ENCODE measurements at places on chromosomes 5 and 9.

DNA sequence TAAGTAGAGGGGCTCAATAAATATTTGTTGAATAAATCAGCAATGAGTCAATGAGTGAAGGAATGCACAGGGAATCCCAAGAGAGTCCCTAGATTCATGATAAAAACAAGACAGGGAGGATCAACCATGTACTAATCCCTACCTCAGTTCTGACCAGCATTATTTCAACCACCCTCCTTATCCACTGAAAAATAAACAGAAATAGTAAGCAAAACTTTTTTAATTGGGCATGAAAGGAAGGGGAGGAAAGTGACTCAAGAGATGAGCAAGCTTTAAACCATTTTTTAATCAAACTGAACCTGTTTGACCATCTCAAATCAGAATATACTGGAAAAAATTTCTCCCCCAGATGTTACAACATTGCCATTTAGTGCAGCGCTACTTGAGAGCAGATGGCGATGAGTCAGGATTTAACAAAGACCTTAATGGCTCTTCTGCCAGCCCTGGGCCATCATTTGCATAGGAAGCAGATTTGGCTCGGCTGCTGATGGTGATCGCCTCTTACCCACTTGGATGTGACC, 194.8 kb upstream of the SLC30A5 start:
- DNase-seq: no peak

DNA sequence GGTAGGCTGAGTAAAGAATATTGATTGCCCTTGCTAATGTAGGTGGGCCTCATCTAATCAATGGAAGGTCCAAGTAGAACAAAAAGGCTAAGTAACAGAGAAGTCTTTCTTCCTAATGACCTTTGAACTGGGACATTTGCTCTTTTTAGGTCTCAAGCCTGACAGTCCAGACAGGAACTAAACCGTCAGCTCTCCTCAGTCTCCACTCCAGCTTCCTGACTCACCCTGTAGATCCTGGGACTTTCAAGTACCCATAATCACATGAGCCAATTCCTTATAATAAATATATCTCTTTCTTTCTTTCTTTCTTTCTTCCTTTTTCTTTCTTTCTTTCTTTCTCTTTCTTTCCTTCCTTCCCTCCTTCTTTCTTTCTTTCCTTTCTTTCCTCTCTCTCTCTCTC, 479.5 kb upstream of the PAPPA start:
- no peak for DNase-seq

DNA sequence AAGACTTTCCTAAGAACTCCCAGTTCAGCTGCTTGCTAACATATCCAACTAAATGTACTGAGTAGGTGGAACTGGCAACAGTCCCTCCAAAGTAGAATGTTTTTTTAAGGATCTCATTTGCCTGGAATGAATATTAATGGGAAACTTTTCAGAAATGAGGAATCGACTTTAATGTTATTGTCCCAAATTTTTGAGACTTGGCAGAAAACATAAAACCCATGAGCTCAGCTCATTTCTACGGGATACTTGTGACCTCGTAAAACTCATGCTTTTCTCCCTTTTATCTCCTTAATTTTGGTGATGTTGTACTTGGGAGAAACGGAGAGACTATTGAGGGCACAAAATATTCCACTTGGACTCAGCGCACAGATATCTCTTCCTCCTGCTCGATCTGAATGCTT, 296.8 kb downstream of the EBF1 start:
- DNase-seq: no peak

DNA sequence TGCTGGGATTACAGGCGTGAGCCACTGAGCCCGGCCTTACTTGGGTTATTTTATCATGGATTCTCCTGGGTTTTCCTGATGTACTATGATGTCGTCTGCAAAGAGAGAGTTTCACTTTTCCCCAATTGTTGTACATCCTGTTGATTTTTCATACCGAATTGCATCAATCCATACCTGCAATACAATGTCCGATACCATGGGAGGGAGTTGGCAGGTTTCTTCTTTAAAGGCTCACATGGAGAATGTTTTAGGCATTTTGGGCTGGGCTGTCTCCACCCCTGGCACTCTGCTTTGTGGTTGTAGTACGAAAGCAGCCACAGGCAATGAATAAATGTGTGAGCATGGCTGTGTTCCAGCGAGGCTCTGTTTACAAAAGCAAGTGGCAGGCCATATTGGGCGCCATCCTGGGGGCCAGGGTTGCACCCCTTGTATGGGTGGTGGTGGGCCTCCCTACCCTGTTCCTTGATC, 35.1 kb upstream of the EXOC3 start:
- DNase-seq: no peak

DNA sequence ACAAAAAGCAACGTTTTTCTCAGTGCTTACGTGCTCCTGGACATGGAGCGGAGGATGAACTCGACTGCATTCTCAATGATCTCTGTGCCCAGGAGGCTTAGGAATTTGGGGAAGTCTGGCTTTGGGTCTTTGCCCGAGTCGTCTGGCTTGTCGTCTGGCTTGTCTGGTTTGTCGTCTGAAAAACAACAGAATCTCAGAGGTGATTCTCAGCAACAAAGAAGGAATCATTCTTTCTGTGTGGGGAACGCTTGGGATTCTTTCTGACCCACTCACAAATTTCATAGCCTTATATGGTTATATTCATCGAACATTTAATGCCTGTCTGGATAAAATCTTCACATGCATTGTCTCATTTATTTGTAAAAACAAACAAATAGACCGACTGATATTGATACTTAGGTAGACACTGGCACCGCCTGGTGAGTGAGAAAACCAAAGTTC, 4.7 kb downstream of the C5orf46 start:
- no peak for DNase-seq

- no peak for DNase-seq
Measured at GRCh38 chr5:32280656-32281081, 32.1 kb downstream of the MTMR12 start.

GRCh38 chr9:81855538-81855937, 72.7 kb upstream of the SPATA31D4 start:
- no peak for DNase-seq

DNA sequence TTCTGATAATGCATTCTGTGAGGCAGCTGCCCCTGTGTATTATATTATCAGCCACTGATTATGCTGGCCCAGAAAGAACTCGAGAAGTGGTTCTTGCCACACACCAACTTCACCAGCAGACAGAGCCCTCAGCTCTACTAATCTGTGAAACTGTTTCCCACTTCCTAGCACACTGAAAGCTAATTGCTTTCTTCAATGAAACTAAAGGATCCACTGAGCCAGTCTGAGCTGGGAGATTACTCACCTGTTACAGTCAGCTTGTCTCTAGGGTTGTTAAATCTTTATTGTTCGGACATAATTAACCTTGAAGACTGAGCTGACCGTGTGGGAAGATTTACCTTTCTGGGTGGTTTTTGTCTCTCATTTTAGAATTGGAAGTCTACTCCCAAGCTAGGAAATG, 263.2 kb downstream of the KCTD16 start:
- DNase-seq: no peak

- no peak for DNase-seq
Measured at GRCh38 chr5:108727236-108727650, 20.5 kb upstream of the FER start.

GRCh38 chr9:26537211-26537610, 355.4 kb downstream of the CAAP1 start:
- DNase-seq: no peak

DNA sequence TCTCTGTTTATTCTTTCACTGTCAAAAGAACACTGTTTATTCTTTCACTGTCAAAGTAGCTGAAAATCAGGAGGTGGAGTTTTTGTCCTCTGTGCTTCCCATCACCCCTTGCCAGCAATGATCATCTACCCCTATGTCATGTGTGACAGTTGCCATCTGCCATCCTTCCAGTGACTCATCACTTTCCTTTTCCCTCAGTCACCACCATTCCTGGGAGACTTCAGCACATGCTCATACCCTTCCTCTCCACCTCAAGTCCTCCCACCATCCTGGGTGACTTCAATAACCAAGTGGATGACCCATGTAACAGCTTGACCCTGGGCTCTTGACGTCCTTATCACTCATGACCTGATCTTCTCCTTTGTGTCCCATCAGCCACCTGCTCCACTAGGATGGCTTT, 43.3 kb upstream of the RASEF start:
- no peak for DNase-seq

DNA sequence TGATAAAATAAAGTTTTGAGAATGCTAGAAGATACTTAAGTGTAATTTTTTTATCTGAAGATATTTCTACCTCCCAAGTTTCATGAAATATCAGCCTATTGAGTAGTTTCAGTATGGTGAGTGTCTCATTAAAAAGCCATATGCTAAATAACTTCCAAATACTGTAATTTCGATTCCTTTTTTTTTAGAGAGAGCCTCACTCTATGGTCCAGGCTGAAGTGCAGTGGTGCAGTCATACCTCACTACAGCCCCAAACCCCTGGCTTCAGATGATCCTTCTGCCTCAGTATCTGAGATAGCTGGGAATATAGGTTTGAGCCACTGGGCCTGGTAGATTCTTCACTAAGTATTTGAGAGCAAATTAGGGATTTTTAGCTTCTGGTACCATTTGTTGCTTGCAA, 24.5 kb downstream of the CDC42SE2 start:
- no peak for DNase-seq

- no peak for DNase-seq
Measured at GRCh38 chr9:95336281-95336680, 18.8 kb upstream of the FANCC start.

GRCh38 chr9:131099102-131099606, 2.8 kb downstream of the AIF1L start:
- DNase-seq: no peak

- DNase-seq: no peak
Measured at GRCh38 chr5:134554319-134555222, 29.1 kb downstream of the JADE2 start.

DNA sequence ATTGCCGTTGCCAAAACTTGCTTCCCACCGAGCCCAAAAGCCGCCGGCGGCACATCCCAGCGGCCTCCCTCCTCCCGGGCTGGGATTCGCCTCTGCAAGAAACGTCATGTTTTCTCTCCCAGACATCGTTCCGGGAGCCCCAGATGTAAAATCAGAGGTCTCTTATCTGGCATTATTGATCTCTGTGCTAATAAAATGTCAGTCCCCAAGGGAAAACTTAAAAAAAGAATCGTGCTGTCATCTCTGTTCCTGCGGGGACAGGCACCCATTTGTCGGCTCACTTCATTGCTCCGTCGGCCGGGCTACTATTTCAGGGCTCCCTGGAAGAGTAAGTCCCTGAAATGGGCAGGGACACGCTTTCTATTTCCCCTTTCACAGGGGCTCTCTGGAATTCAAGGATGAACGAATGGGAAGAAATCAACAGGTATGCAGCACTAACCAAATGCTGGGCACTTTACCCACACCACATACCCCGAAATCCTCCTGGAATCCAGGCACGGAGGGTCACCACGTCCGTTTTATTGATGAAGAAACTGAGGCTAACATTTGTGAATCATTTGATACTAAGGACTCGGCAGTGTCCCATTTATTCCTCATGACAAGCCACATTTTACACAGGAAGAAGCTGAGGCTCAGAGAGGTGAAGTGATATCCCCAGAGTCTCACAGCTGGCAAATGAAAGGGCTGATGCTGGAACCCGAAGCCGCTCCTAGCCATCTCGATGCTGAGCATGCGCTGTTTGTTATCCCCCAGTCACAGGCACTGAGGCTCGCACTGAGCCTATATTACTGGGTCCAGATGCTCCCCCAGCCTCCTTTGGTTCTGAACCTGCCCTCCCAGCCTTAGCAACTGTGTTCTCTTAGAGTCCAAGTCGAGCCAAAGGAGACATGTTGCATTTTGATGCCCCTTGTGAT, 35.7 kb upstream of the MSX2 start:
- no peak for DNase-seq

DNA sequence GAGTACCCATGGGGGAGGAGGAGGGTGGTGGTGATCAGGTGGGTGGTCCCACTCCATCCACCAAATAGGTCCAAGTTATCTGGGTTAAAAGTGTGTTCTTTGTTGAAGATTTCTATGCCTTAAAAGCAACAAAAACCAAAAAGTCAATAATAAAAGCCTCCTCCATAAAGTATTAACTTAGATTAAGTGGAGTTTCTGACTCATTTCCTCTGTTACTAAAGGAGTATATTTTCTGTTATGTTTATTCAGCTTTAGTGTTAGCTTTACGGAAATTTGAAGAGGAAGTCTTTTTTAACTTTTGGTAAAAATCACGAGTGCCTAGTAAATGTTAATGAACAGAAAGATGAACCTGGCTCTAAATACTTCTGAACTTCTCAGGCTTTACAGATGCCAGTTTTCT, 17.8 kb downstream of the FBXO38 start:
- no peak for DNase-seq

DNA sequence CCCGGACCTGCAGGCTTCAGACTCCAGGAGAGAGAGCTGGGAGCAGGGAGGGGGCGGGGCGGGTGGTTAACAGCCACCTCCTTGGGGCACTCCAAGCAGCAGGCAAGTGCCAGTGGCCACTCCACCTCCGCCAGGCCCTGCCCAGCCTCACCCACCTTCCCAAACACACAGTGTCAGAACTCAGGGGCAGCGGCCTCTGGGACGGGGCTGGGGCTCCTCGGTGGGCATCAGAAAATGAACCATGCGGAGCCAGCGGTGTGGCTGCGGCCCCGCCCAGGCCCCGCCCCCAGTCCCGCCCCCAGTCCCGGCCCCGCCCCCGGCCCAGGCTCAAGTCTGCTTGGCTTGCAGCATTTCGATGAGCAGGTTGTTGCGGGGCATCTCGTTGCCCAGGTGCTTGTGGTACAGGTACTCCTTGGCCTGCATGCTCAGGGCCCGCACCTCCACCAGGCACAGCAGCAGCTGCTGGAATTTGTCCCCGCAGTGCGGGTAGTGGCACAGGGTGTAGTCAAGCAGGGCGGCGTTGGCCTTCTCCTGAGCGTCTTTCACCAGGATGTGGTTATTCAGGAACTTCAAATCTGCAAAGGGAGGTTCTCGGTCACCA, 24.7 kb downstream of the NR5A1 start:
- DNase-seq: no peak

DNA sequence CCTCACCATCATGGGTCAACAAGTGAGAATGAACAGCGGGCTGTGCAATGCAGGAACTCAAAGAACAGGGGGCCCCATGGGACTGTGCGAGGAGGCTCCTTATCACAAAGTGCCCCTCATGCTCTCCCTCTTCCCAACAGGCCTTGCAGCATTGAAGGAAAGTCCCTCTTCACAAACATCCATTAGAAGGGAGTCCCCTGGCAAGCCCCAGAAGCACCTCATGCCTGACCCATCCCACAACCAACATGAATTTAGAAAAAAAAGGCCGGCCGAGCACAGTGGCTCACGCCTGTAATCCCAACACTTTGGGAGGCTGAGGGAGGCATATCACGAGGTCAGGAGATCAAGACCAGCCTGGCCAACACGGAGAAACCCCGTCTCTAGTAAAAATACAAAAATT, 122.6 kb upstream of the FSTL4 start:
- no peak for DNase-seq

All from stimulated activated CD8-positive, alpha-beta memory T cell treated with anti-CD3 and anti-CD28 coated beads, Interleukin-7, amount 100 ng/mL, for 1 hour (primary cell).